ENCODE measurements at places on chromosomes 7 and 10. TPM values are rescaled to one million over a fixed set of nuclear protein-coding genes. Genes with fewer than 3 reads are reported as not detected.

DNA sequence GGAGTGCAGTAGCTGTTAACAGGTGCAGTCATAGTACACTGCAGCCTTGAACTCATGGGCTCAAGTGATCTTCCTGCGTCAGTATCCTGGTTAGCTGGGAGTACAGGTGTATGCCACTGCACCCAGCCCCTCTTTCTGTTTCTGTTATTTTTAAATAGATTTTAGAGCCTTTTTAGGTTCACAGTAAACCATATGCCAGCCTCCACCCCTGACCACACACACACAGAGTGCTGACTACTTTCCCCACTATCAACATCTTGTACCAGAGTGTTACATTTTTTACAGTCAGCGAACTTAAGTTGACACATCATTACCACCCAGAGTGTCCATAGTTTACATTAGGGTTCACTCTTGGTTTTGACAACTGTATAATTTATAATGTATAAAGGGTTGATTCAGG lies 32.1 kb downstream of the MARCHF5 start:
- no peak for DNase-seq

DNA sequence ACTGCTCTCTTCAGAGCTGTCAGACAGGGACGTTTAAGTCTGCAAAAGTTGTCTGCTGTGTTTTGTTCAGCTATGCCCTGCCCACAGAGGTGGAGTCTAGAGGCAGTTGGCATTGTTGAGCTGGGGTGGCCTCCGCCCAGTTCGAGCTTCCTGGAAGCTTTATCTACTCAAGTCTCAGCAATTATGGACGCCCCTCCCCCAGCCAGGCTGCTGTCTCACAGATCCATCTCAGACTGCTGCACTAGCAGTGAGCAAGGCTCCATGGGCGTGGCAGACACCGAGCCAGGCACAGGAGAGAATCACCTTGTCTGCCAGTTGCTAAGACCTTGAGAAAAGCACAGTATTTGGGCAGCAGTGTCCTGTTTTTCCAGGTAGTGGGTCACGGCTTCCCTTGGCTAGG lies 98.1 kb downstream of the SDHAF3 start:
- no peak for DNase-seq

GRCh38 chr7:151631570-151631952 lies 111.9 kb upstream of the RHEB start:
- no peak for DNase-seq

The DUS4L gene
- total RNA-seq = 6.2 TPM

The BLNK gene
- total RNA-seq = 5.8 TPM

The ACTL6B gene
- 63.4 TPM for total RNA-seq

- DNase-seq = no peak
These were observed 280.3 kb downstream of the USP6NL start for GRCh38 chr10:11331046-11331577.

- DNase-seq = no peak
These were observed 5.9 kb upstream of the MAPK8 start for GRCh38 chr10:48300556-48300955.

Measured in dorsolateral prefrontal cortex (tissue), 122 donors.